Neural progenitor cell (in vitro differentiated cells): ENCODE measurements at places on chromosomes 12 and 14. TPM values are rescaled to one million over a fixed set of nuclear protein-coding genes. Genes with fewer than 3 reads are reported as not detected.

The KRT6C gene
- not detected in 2 replicates for total RNA-seq

- peaks cover 9% of the 10 kb centered on the region for H3K4me1 ChIP-seq
- no peaks in the 10 kb centered on the region for H3K36me3 ChIP-seq
- H3K4me3 ChIP-seq: no peak overlapping the region
Measured at GRCh38 chr12:119751961-119752360, 84.0 kb downstream of the PRKAB1 start.

DNA sequence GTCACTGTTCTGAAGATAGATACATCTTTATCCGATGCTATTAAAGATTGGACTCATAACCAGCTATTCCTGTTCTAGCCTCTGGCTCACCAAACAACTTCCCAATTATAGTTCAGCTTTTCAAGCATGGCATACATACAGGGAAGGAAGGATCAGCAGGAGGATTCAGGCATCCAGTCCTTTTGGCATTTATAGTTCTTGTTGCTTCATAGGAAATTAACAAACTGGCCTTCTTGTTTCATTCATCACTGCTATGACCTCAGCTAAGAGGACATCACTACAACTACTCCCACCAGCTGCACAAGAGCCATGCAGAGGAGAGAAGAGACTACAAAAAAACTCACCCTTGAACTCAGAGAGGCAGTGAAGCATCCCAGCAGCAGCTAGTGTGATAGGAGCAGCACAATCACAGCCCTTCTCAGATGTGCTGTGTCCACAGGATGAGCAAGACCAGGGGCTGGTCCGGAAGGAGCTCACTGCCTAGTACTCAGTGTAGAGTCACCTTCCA is 100.5 kb downstream of the SPTSSA start:
- H3K4me3 ChIP-seq: no peak overlapping the region
- no peak overlapping the region for H3K27ac ChIP-seq
- H3K36me3 ChIP-seq: no peaks in the 10 kb centered on the region
- no peaks in the 10 kb centered on the region for H3K27me3 ChIP-seq

- H3K4me3 ChIP-seq: peak overlapping the region; percentile 70
- H3K27me3 ChIP-seq: no peaks in the 10 kb centered on the region
- peaks cover 13% of the 10 kb centered on the region for H3K4me1 ChIP-seq
Measured at GRCh38 chr12:118015944-118016343, 559 bp upstream of the RFC5 start.

The HNRNPA1 gene
- 1,779 and 2,341 TPM in 2 replicates for total RNA-seq

The PAX9 gene
- not detected in 2 replicates for total RNA-seq

The IAPP gene
- total RNA-seq: 0.15 and 0.92 TPM in 2 replicates

- H3K27ac ChIP-seq: peak overlapping the region; percentile 98
- H3K4me1 ChIP-seq: peaks cover 53% of the 10 kb centered on the region
- H3K27me3 ChIP-seq: no peaks in the 10 kb centered on the region
- peak; percentile 81 for DNase-seq
Measured at GRCh38 chr12:49809381-49809905, 18.8 kb downstream of the NCKAP5L start.

The DHRS1 gene
- 19.7 and 27.4 TPM in 2 replicates for total RNA-seq

DNA sequence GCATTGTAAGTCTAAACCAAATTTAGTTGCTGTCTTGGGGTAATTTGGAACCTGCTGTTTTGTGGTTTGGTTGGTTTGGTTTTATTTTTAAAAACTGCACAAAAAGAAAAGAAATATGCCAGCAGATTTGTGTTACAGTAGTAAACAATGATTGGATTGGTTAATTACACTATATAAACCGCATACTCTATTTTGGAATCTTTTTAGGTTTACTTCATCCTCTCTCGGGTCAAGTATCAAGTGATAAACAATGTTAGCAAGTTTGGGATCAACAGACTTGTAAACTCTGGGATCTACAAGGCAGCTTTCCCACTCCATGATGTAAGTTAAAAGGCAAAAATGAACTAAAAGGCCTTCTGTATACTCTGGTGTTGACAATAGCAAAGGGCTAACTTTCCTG is 132.4 kb downstream of the ANO6 start:
- no peak overlapping the region for H3K27ac ChIP-seq
- no peak for DNase-seq
- no peak overlapping the region for H3K4me3 ChIP-seq

- DNase-seq: no peak
- H3K36me3 ChIP-seq: no peaks in the 10 kb centered on the region
- H3K4me1 ChIP-seq: no peaks in the 10 kb centered on the region
- no peaks in the 10 kb centered on the region for H3K27me3 ChIP-seq
- H3K27ac ChIP-seq: no peak overlapping the region
Measured at GRCh38 chr12:27588776-27589175, 64.8 kb downstream of the PPFIBP1 start.

- no peaks in the 10 kb centered on the region for H3K4me1 ChIP-seq
- H3K4me3 ChIP-seq: no peak overlapping the region
- H3K27me3 ChIP-seq: no peaks in the 10 kb centered on the region
- DNase-seq: no peak
- H3K27ac ChIP-seq: no peak overlapping the region
Measured at GRCh38 chr12:100528471-100529127, 44.9 kb upstream of the GAS2L3 start.

The GPR137C gene
- total RNA-seq: 7.1 and 9.3 TPM in 2 replicates

DNA sequence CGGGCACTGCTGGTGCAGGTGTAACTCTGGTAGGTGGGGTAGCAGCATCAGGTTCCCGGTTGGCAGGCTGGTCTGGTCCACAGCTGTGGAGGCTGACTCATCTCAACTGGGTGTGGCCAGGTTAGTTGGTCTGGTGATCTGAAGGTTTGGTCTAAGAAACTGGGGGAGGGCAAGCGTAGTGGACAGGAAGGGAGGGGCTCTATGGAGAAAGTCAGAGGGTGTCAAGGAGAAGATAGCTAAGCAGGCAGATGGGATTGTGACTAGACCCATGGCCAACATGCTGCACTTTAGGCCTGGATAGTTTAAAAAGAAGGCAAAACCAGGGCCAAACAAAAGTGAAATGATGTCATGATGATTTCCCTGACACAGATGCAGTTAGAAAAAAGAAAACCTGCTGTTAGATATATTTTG is 7.9 kb downstream of the TRIM9 start:
- H3K27me3 ChIP-seq: peaks cover 12% of the 10 kb centered on the region
- no peaks in the 10 kb centered on the region for H3K4me1 ChIP-seq
- H3K4me3 ChIP-seq: no peak overlapping the region

GRCh38 chr14:23348297-23348655 is 4.4 kb downstream of the SLC22A17 start:
- H3K36me3 ChIP-seq: no peaks in the 10 kb centered on the region
- no peak for DNase-seq
- no peak overlapping the region for H3K27ac ChIP-seq
- peaks cover 5% of the 10 kb centered on the region for H3K4me1 ChIP-seq

DNA sequence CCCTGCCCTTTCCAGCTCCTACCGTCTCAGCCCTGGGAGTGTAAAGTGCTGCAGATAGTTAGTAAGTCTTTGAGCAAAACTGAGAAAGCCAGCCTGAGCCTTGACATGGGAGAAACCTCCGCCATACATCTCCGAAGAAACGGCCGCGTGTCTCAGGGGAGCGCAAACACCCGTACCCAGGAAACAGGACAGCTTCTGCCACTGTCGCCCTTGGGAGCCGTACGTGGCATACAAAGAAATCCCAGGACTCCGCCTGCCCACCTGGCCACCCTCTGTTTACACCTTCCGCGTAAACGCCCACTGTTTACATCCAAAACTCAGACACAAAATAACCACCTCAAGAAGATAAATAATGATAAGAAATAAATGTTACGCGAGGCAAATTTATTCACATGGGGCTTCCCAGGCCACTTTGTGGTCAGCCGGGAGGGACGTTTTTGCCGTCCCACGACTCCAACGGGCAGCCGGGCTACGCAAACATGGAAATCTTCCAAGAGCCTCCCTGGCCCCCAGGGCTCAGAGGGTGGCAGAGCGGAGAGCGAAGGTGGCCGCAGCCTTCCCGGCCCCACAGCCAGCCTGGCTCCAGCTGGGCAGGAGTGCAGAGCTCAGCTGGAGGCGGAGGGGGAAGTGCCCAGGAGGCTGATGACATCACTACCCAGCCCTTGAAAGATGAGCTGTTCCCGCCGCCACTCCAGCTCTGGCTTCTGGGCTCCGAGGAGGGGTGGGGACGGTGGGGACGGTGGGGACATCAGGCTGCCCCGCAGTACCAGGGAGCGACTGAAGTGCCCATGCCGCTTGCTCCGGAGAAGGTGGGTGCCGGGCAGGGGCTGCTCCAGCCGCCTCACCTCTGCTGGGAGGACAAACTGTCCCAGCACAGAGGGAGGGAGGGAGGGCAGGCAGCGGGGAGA is at the start of gene BDKRB2:
BDKRB2 (plus strand) TSS at position 689 of the 908 bp plus-strand sequence. CDS start 32,269 bp downstream, outside the sequence.
- H3K27me3 ChIP-seq: peaks cover 31% of the 10 kb centered on the region
- peak within 1 kb of the TSS; percentile 46 for H3K4me3 ChIP-seq
- peak; percentile 88 for DNase-seq
- no peaks in the 10 kb centered on the region for H3K36me3 ChIP-seq
- peaks cover 10% of the 10 kb centered on the region for H3K4me1 ChIP-seq
- no peak within 1 kb of the TSS for H3K27ac ChIP-seq

DNA sequence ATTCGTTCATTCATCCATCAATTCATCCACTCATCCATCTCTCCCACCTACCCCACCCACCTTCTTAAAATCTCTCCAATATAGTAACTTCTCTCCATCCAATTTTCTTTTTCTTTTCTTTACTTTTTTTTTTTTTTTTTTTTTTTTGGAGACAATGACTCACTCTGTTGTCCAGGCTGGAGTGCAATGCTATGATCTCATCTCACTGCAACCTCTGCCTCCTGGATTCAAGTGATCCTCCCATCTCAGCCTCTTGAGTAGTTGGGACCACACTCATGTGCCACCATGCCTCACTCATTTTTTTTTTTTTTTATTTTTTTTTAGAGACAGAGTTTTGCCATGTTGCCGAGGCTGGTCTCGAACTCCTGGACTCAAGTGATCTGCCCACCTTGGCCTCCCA is 118.4 kb downstream of the SUDS3 start:
- H3K36me3 ChIP-seq: no peaks in the 10 kb centered on the region
- DNase-seq: no peak
- no peaks in the 10 kb centered on the region for H3K27me3 ChIP-seq
- no peaks in the 10 kb centered on the region for H3K4me1 ChIP-seq
- no peak overlapping the region for H3K4me3 ChIP-seq

GRCh38 chr14:91929700-91930099 is 17.8 kb downstream of the FBLN5 start:
- H3K4me1 ChIP-seq: no peaks in the 10 kb centered on the region
- no peak for DNase-seq
- no peak overlapping the region for H3K4me3 ChIP-seq

DNA sequence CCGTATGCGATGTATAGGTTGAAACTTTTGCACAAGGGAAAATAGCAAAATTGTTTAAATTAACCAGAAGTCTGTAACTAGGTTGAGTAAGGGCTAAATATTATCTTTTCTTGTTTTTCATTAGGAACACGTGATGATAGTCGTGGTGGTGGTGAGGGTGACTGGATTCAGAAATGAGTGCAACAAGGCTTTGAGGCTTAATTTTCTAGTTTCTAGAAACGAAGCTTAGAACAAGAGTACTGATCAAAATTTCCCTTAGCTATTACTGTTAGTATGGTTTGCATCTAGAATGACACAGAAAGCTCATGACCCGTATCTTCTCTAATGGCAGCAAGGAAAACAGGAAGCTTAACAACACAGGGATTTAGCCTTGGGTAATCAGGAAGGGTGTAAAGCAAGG is 7.0 kb downstream of the SLIRP start:
- DNase-seq: no peak
- H3K36me3 ChIP-seq: peaks cover 23% of the 10 kb centered on the region
- H3K27me3 ChIP-seq: no peaks in the 10 kb centered on the region
- no peak overlapping the region for H3K4me3 ChIP-seq

The TPPP2 gene
- not detected in 2 replicates for total RNA-seq

- H3K27me3 ChIP-seq: peaks cover 9% of the 10 kb centered on the region
- no peak for DNase-seq
- H3K4me1 ChIP-seq: peaks cover 61% of the 10 kb centered on the region
Measured at GRCh38 chr14:23441076-23441475, 5.6 kb upstream of the MYH7 start.

GRCh38 chr12:47903151-47903611 is 1.6 kb downstream of the VDR start:
- H3K4me1 ChIP-seq: peaks cover 5% of the 10 kb centered on the region
- DNase-seq: no peak
- no peak overlapping the region for H3K4me3 ChIP-seq
- H3K27me3 ChIP-seq: peaks cover 92% of the 10 kb centered on the region
- no peaks in the 10 kb centered on the region for H3K36me3 ChIP-seq

DNA sequence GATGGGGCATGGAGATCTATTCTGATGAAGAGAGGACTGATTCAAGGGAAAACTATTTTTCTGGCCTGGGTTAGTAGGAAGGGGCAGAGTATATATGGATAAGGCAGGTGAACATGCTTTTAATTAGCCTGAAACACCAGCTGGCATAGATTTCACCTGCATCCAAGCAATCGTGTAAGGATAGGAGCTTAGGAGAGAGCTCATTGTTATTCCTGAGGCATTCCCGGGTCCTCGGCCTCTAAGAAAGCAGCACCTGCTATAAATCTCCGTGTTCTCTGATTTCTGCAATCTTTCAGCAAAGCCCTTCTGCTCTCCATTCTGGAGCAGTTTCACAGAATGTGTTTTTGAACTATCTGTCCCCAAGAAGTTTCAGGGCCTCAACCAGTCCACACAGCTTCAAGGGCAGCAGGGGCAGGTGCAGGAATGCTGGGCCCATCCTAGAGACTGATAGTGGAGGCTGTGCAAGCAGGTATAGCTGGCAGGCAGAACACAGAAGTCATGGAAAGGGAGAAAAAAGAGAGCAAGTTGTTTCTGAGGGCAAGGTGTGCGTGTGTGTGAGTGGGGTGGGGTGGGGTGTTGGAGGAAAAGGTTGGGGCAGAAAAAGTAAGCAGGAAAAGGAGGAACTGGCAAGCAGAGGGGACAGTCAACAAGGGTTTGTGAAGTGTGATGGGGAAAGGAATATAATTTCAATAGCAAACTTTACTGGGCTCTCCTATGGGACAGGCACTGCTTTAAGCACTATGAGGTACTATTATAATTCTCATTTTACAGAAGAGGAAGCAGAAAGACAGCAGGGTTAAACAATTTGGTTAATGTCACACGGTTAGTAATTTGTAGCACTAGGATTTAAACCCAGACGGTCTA is 203.7 kb upstream of the SSTR1 start:
- H3K27me3 ChIP-seq: no peaks in the 10 kb centered on the region
- no peaks in the 10 kb centered on the region for H3K36me3 ChIP-seq
- no peak overlapping the region for H3K4me3 ChIP-seq
- no peak for DNase-seq
- no peaks in the 10 kb centered on the region for H3K4me1 ChIP-seq

The ADAM20 gene
- 1.2 and 2.0 TPM in 2 replicates for total RNA-seq

The TAS2R7 gene
- not detected in 2 replicates for total RNA-seq

The RFX4 gene
- total RNA-seq: 0.22 and 3.4 TPM in 2 replicates

The RD3L gene
- not detected in 2 replicates for total RNA-seq

GRCh38 chr12:85568395-85569103 is 267.7 kb downstream of the RASSF9 start:
- H3K4me1 ChIP-seq: no peaks in the 10 kb centered on the region
- H3K4me3 ChIP-seq: no peak overlapping the region
- no peak overlapping the region for H3K27ac ChIP-seq
- DNase-seq: peak; percentile 4
